ENCODE measurements at places on chromosomes 6 and 20. TPM values are rescaled to one million over a fixed set of nuclear protein-coding genes. Genes with fewer than 3 reads are reported as not detected.

- peak overlapping the region; percentile 33 for H3K4me3 ChIP-seq
- H3K36me3 ChIP-seq = no peaks in the 10 kb centered on the region
- H3K27ac ChIP-seq = peak overlapping the region; percentile 44
- H3K4me1 ChIP-seq = peaks cover 34% of the 10 kb centered on the region
- H3K27me3 ChIP-seq = no peaks in the 10 kb centered on the region
These were observed 60.6 kb downstream of the HIVEP2 start for GRCh38 chr6:142884214-142885035.

- H3K36me3 ChIP-seq = no peaks in the 10 kb centered on the region
- no peaks in the 10 kb centered on the region for H3K4me1 ChIP-seq
- no peak overlapping the region for H3K27ac ChIP-seq
- DNase-seq = no peak
These were observed 166.7 kb upstream of the ADGRB3 start for GRCh38 chr6:68468244-68468884.

DNA sequence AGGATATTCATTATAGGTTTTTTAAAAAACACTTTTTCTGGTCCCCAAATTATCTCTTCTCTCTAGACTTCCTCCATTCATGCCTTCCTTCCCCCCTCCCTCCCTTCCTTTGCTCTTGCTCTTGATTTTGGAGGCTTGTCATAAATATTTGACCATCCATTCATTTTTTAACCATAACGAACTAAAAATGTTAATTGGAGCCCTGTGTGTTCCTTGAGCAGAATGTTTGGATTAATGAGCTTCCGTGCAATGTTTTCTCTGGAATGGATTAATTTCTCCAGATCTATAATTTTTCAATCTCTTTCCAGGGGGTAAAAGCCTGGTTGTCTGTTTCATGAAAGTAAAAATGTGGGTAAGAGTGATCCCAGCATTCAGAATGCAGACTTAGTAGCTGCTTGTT lies 155.5 kb downstream of the ESR1 start:
- H3K27me3 ChIP-seq = no peaks in the 10 kb centered on the region
- H3K4me1 ChIP-seq = no peaks in the 10 kb centered on the region
- no peak overlapping the region for H3K27ac ChIP-seq
- H3K36me3 ChIP-seq = no peaks in the 10 kb centered on the region
- H3K4me3 ChIP-seq = no peak overlapping the region
- no peak for DNase-seq

ID4 gene
- total RNA-seq = 27.8 TPM

Data from lower lobe of right lung (tissue), 2 donors.